Suppressor macrophage treated with lipopolysaccharide for 1 hour (primary cell): ENCODE measurements at places on chromosomes 6 and 20.

DNA sequence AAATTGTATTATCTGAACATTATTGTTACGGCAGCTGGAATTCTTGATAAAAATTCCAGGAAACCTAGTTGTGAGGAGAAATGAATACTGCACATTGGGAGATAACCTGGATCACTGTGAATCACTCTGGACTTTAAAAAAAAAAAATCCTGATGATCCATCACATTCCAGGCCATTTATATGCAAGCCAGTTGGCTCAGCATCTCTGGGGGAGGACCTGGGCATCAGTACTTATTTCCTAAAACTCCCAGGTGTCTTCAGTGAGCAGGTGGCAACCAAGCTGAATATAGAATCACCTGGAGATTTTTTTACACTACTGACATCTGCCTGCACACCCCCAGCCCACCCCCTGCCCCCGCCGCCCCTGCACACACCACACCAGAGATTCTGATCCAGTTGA, 39.1 kb upstream of the SIRT5 start:
- no peak for DNase-seq

DNA sequence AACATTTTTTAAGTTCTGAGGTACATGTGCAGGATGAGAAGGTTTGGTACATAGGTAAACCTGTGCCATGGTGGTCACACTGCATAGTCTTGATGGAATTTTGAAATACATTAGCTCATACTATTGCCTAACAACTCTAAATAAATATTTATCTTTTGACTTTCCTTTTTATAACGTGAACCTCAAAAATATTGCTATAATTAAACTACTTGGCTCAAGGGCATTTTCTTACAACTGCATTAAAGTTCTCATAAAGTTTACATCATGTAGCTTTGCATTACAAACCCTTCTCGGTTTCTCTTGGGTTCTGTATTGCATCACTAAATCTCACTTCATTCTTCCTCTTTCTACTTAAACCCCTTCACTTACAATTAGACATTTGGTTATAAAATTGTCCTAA, 636.0 kb upstream of the PTCHD4 start:
- peak; percentile 10 for DNase-seq

- DNase-seq = no peak
Observed at GRCh38 chr6:157376241-157376640, 4.7 kb upstream of the ZDHHC14 start.

DNA sequence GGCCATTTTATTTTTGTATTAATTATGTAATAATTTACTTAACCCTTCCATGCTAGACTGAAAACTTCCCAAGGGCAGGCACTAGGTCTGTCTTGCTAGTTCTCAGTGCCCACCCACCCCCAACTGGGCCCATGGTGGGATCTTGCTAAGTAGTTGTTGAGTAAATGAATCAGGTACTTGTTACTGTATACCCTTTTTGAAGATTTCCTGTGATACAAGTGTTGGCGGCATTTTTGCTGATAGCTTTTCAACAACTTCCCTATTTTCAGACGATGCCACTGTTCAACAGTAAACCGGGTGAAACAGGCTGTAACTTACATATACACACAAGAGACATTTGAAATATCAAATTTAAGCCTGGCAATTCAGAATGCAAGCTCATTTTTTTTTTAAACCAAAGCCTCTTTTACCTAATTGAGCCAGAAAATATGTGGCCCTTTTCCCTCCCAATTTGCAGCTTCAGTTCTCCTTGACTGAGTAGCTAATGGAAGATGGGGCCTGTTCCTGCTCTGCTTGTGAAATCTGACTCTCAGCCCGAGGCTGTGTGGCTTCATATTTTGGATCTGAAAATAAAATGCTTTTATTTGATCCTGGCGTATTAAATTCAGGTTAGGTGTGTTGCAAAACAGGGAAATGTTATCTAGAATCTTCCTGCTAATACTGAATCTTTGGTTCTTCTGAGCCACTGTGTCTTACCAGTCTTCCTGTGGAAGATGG, 288.3 kb downstream of the NRN1 start:
- DNase-seq = peak; percentile 41

DNA sequence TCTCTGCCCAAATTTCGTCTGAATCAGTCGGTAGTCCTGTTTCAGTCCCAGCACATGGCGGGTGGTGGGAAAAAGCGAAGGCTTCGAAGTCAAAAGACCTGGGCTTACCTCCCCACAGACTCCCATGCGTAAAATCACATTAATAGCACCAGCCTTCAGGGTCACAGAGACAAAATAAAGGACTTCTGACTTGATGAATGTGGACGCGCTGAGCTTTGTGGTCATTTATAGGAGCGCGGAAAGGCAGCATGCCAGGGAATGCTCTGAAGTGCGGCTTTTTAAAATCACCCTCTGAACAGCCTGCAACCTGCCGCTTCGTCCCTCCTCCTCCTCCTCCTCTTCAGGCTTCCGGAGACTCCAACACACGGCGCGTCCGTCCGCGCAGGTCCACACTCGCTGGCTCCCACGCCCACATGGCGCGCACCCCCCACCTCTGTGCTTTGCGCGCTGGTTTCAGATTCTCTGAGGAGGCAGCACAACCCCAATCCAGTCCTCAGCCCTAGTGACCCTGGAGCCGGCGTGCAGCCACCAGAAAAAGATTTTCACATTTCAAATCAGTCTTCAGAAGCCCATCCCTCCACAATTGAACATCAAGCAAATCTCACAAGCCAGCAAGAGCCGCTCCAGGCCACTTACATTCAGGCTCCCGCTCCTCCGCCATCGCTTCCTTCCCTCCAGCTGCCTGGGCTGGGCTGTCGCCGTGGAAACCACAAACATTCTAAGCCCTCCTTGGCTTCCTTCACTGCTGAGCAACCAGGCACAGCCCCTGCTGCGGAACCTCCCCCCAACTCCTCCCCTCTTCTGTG, at the start of gene C6orf118:
C6orf118 (minus strand) TSS at position 680 of the 806 bp plus-strand sequence; CDS start at position 661, 19 bp downstream.
- no peak for DNase-seq

- DNase-seq = peak; percentile 8
Observed at GRCh38 chr20:59074456-59074855, 31.9 kb upstream of the PRELID3B start.

- no peak for DNase-seq
Observed at GRCh38 chr20:61901392-61902220, 164.1 kb downstream of the TAF4 start.

DNA sequence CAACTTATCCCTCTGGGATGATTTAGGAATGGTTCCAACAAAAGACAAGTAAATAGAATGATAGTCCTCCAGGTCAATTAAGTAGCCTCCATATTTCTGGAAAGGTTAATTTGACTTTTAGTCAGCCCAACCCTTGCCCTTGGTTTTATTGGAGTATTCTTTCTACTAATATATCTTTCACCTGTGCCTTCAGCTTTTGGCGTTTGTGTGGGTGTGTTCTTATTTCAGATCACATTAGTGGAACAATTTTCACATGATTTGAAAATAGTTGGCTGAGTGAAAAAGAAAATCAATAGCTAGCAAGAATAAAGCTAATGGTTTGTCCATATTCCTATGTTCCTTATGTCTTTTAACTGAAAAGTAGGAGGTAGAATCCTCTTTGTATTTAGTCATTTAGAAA, 239.6 kb upstream of the SGK1 start:
- no peak for DNase-seq

- no peak for DNase-seq
Observed at GRCh38 chr6:144336900-144337299, 51.8 kb downstream of the UTRN start.

DNA sequence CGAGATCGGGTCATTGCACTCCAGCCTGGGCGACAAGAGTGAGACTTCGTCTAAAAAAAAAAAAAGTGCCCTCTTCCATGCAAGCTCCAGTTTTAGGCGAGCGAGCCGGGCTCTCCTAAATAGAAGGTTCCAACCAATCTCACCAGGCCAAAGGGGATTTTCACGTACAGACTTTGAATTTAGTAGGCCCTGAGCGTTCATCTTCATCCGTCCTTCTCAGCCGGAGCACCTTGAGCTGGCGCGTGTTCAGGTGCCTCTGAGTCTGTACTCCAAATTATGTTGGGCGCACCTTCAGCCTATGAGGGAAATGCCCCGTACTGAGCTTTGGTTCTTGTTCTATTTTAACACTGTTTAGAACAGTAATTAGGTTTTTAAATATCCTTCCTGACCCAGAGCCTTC, 817 bp upstream of the TAP2 start:
- DNase-seq = no peak
